ENCODE measurements at places on chromosomes 13 and 19.

GRCh38 chr13:20550799-20551198, 16.2 kb upstream of the IFT88 start:
- DNase-seq, result peak; percentile 31

DNA sequence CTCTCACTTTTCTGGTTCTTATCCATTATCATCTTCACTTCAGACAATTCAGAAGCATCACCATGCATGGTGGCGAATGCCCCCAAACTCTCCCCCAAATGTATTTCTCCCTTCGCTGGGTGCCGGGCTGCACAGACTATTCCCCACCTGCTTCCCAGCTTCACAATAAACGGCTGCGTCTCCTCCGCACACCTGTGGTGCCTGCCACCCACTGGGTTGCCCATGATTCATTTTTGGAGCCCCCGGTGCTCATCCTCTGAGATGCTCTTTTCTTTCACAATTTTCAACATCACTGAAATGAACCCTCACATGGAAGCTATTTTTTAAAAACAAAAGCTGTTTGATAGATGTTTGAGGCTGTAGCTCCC, 2.8 kb upstream of the F10 start:
- no peak for DNase-seq

DNA sequence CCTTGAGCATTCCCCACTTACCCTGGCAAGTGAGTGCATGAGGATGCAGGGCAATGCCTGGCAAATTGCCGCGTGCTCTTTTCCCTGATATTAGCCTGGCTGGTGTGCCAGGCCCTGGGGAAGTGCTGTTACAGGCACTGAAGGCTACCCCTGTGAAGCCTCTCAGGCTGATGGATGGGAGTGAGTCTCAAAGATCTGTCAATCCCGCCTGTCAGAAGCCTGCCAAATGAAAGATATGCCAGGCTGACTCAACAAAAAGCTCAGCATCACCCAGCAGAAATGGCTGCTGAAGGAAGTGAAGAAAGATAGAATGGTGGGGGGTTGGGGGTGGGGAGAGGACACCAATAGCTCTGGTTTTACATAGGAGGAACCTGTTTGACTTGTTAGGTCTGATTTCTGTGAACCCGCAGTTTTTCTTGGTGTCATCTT, 112.1 kb downstream of the LACC1 start:
- no peak for DNase-seq

- DNase-seq, result peak; percentile 48
Measured at GRCh38 chr19:38394488-38394887, 6.0 kb downstream of the SPRED3 start.

- DNase-seq, result peak; percentile 40
Measured at GRCh38 chr19:13689085-13689484, 75.2 kb upstream of the MRI1 start.

GRCh38 chr13:50422181-50423148, 407.2 kb downstream of the KCNRG start:
- DNase-seq, result no peak

DNA sequence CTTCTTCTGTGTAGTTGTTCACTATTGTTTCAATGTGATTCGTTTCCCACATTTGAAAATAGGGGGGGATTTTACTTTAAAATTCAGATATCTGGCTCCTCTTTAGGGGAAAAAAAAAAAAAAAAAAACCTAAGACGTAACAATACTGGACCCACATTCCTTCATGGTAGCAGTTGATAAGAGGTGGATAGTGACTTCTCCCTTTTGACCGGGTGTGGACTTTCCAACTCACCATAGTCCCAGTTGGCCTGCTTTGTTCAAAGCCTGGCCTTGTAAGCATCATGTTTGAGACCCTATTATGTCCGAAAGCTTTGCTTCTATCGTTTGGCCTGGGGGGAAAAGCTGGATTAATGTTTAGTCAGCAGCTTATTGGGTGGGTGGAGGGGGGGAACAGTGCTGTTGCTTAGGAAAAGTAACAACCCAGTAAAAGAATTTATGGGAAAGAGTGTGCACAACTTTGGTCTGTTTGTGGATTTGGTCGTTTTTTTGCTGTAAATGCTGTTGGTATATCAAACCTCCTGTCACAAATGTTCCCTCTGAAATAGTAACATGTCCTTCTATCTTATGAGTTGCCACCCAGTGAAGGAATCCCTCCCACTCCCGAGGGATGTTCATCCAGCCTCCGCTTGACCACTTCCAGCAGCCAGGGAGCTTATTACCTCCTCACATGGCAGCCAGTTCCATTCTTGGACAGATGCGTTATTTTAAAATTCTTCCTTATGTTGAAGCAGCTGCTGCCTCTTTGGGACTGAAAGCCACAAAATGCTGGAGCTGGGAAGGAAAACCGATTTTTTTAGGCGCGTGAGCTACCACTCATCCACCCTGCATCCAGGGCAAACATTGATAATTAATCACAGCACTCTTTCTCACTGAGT, 10.4 kb downstream of the SAMD4B start:
- peak; percentile 68 for DNase-seq

DNA sequence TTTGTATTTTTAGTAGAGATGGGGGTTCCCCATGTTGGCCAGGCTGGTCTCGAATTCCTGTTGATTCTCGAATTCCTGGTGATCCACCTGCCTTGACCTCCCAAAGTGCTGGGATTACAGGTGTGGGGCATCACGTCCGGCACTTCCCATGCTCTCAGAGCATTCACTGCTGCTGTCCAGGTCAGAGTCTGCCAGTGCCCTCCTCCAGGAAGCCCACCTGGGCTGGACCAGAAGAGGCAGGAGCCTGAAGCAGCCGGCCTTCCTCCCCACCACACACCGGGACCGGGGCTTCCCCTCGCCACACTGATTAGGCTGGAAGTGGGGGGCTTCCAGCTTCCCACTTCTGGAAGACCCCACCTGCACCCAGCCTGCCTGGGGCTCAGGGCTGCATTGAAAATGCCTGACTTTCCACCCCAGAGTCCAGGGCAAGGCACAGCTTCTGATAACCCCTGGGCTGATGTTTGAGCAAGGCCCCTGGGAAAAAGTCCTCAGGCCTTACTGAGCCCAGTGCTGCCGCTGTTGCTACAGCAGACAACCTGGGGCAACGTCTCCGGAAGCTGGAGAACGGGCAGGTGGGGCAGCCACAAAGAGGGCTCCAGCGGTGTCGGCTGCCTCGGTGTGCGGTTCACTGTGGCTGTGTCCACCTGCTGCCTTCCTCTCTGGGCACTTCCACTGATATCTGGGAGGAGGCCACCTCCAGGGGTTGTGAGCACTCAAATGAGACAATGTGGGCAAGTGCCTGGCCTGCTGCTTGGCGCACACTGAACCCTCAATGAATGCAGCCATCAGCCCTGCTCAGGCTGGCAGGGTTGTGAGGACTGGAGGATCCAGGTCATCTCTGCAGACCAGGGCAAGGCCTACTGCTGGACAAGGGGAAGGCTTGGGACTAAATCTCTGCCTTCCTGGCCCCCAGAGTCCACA, 22.6 kb downstream of the CEBPA start:
- no peak for DNase-seq

DNA sequence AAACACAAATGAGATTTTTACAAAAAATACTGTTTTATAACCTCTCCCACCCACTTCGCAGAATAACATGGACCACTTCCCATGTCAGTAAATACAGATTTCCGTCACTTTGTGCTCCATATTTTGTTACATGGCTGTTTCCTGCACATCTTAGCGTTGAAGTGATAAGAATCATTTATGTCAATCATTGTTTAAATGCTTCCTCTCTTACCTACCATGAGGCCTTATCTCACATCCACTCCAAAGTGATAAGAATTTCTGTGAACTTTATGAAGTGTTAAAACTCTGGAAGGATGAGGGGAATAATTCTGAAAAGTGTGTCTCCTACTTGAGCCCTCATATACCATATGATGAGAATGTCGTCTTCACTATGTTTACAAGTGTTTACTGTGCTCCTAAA, 36.6 kb upstream of the IL17D start:
- no peak for DNase-seq

- DNase-seq, result no peak
Measured at GRCh38 chr19:58536852-58537798, 6.7 kb upstream of the TRIM28 start.

- no peak for DNase-seq
Measured at GRCh38 chr19:41849067-41849466, 4.2 kb downstream of the DMRTC2 start.

All from fibroblast of mammary gland (primary cell).